ENCODE measurements at places on chromosomes 5 and 9.
A peak's percentile ranks its signal among the peaks of the same experiment; 100 is the strongest.

DNA sequence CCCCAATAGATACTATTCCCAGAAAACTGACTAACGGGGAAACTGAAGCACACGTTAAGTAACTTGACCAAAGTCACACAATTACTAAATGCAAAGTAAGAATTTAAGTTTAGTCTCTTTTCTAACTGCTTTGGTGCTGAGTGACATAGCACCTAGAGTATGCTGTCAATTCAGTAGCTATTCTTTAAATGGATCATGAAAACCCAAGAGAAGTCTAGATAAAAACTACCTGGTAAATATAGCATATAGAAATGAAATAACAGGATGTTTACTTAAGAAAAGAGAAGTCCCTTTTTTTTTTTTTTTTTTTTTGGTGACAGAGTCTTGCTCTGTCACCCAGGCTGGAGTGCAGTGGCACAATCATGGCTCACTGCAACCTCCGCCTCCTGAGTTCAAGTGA, 129.2 kb downstream of the PDE4D start:
- DNase-seq = no peak

- peak; percentile 66 for DNase-seq
Measured at GRCh38 chr5:177599731-177600507, at the start of gene B4GALT7. Gene B4GALT7 (plus strand): TSS chr5:177600132. CDS start chr5:177600211, 79 bp downstream.

DNA sequence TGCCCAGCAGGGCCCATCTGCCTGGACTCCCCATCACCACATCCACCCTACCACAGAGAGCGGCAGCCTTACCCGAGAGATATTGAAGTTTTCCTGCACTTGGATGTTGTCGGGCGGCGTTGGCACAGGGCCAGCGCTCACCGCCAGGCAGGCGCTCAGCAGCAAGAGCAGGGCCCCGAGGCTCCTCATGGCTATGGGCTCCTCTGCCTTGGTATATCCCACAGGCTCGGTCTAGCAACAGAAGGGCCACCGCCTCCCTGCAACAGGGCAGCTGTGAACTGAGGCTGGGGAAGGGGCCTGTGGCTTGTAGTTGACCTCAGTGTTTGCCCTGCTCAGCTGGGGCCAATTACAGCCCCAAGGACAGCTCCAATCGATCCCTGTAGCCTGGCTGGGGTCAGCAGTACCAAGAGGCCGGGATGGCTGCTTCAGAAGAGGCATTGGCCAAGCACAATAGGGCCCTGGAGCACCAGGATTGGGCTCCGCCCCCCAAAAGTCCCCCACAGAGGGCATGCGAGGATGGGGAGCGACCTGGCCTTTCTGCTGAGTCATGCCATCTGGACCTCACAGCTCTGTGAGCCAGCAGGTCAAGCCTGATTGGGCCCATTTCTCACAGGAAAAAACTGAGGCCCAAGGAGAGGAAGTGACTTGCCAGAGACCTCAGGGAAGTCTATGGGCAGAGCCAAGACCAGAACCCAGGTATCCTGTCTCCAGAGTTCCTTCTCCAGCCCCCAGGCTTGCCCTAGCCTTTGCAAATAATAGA, at the start of gene AMBP:
TSS of gene AMBP (minus strand) at position 280 of the 760 bp plus-strand sequence. CDS start at position 189, 91 bp downstream.
- DNase-seq = no peak

DNA sequence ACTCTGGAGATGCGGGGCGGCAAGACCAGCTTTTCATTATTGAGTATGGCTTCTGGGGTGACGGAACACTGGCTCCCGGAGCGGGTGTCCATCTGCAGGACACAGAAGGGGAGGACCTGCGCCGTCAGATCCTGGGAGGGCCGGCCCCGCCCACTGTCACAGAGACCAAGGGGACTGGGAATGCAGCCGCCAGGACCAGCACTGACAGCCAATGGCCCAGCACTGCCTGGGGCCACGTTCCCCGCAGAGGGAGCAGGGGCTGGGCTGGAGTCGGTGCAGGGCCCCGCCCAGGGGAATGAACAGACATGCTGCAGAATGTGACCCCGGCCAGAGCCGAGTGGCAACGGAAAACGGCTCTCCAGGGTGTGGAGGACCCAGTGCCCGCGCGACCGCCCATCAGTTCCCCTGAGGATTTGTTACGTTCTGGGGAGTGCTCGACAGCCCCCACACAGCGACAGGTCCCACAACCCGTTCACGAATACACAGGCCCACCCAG, at the start of gene ZDHHC11:
TSS of gene ZDHHC11 (minus strand) at position 476 of the 496 bp plus-strand sequence. CDS start at position 92, 384 bp downstream.
- no peak for DNase-seq

DNA sequence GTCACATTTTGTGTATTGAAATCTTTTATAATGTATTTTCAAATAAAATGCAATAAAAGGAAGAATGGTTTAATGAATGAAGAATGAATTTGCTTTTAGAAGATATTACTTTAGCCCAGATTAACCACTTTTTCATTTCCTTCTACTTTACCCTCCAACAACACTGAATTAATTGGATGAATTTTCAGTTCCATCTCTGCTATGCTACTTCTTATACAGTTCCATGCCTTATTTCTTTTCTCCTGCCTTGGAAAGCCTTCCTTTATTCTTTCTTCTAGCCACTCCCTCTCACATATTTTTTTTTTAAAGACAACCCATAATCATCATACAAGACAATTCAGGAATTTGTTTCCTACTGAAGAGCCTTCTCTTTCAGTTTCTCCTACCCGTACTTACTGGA, 296.6 kb upstream of the TNC start:
- DNase-seq = no peak

DNA sequence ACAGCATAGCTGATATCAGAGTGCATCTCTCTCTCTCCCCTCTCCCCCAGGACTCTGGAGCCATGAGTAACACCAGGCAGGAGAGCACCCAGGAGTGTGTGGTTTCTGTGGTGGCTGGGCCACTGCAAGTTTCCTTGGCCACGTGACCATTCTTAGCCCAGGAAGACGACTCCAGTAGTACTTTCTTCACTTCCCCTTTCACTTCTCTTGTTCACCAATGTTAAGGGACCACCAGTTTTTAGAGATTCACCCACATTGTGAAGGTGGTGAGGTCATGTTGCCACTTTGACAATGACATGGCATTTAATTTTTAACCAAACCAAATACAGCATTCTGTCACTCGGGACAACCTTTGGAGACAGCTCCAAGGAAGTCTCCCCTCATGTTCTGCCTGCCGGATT, 17.9 kb upstream of the DAPK1 start:
- DNase-seq = peak; percentile 93

GRCh38 chr9:68426755-68427154, 70.3 kb downstream of the PGM5 start:
- DNase-seq = no peak

- no peak for DNase-seq
Measured at GRCh38 chr5:63570752-63571151, 391.5 kb downstream of the HTR1A start.

GRCh38 chr5:4947106-4947505, 193.0 kb upstream of the ADAMTS16 start:
- DNase-seq = no peak

- no peak for DNase-seq
Measured at GRCh38 chr9:18579536-18579935, 105.6 kb downstream of the ADAMTSL1 start.

GRCh38 chr5:6774721-6775204, 61.5 kb downstream of the TENT4A start:
- DNase-seq = no peak

DNA sequence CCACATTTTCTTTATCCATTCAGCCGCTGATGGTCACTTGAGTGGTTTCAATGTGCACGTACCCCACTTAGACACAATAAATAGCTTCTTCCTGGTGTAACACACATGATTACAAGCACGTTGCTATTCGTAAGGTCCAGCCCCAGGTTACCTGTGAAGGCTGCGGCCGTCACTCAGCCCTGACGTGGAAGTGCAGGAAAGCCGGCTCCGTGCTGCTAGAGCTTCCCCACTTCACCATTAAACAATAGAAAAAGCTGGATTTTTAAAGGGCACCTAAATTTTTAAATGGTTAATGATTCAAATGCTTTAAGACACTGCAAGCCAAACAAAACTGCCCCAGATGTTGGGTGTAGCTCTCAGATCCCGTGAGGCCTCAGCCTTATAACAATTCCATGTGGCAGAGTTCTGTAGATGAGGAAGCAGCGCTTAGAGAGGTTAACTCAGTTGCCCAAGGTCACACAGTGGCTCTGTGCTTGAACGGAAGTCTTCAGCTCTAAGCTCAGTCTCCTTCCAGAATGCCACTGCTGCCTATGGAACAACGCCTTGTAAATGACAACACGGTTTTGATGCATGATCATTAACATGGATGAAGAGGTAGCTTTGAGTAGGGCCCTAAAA, 125.7 kb downstream of the COL23A1 start:
- DNase-seq = no peak

DNA sequence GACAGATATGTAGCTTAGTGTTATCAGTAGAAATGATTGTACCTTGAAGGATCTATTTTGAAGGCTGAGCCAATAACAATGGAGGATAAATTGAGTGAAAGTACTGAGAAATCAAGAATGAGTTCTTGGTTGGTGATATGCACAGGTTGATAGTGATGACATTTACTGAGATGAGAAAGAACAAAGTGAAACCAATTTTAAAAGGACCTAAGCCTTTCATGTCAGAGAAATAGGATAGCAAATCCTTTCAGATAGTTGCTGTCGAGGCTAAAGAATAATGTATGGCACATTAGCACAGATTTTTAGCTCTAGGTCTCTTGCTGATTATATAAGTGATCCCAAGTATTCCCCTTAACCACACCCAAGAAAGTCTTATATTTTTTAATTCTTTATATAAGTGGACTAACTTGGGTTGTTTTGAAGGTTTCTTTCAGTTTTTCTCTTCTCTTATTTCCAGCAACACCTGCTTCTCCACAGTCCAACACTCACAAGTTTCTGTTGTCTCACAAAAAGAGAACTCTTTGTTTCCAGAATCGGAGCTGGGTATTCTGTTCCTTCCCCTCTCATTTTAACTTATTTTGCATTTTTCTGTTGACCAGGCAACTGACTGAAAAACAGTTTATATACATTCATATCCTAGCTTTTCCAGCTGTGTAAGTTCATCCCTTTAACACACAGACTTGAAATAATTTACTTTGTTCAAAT, 286.9 kb upstream of the ATP10B start:
- no peak for DNase-seq

GRCh38 chr9:20224756-20225155, 397.5 kb downstream of the MLLT3 start:
- DNase-seq = peak; percentile 6

DNA sequence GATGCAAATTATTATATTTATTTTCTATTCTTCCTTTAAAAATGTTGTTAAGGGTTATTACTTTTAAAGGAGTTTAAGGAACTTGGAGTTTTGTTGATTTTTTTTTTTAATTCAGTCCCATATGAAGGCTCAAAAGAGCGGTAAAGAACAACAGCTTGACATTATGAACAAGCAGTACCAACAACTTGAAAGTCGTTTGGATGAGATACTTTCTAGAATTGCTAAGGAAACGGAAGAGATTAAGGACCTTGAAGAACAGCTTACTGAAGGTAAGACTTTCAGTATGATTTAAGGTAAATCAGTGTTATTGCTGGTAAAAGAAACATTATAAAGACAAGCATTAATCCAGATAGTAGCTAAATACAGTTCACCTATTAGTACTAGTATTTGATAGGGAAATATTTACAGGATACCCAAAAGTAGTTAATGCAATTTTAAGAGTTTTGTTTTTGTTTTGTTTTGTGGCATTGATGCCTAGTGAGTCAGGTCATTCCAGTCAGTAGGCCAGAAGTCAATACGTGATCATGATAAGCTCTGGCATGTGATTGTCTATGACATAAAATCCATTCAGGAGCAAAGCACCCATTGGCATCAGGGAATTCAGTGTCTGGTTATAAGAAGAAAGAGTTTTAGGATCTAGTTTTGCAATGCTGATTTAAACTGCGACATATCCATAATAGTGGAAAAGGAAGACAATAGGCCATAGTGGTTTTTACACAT, 49.2 kb downstream of the CNTRL start:
- no peak for DNase-seq

GRCh38 chr5:1453613-1454012, 8.4 kb upstream of the SLC6A3 start:
- DNase-seq = no peak

GRCh38 chr5:6708814-6709213, 4.4 kb upstream of the TENT4A start:
- no peak for DNase-seq

DNA sequence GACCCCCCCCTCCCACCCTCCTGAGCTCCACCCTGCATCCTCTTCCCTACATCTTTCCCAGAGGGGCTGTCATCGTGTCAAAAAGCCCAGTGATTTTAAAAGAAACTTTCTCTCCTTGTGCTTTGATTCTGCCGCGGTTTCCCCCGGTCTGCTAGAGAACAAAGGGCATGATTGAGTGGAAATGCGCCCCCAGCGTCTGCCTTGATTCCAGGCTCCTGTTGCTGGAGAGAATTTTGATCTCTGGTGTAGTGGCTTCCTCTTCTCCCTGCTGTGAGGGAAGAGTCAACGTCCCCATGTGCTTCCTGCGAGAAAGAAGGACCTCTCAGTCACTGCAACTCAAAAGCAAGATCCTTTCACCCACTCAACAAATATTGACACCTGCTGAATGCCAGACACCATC, 61.9 kb upstream of the RAPGEF1 start:
- DNase-seq = no peak

DNA sequence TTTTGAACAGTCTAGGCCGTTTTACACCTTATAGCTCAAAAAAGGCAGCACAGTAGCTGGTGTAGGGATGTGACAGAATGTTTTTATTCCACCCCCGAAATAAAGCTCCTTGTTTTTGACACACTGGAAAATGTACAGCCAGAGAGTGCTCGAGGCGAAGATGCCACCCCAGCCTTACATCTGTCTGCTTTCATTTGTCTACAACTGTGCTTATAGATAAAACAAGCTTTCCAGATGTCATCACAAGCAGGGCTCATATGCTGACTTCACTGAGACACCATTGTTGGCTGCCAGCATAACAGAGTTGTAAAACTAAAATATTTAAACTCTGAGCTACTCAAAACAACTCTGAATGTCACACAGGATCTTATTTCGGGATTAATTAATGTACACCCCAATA, 386.3 kb downstream of the BNC2 start:
- no peak for DNase-seq

DNA sequence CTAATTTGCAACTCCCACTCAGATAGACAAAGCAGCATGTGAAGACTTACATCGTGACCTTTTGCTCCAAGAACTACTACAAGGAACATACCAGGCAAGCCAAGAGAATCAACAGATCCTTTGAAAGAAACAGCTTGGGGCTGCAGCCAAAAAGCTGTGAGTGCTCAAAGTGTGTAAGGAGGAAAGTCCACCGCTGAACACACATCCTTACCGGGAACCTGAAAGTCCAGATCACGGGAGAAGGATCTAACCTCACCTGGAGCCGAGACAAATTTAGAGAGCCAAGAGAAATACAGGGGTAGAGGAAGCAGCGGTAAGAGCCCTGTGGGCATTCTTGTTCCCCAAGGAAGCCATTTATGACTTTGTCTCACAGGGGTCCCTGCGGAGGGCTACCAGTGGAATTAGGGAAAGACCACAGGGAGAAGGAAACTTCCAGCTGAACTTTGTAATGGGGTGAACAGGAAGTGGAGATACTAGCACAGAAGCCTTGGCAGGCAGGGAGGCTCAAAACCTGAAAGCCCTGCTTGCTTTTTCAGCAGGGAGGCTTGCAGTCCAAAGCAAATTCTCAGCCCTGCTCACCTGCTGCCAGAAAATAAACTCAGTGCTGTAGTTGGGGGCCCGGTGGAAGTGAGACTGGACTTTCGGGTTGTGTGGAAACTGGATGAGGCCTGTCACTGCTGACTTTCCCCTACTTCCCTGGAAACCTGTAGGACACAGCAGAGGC, 350.2 kb downstream of the DTWD2 start:
- DNase-seq = no peak
